Activated naive CD4-positive, alpha-beta T cell (primary cell): ENCODE measurements at places on chromosomes 4 and X.

GRCh38 chrX:70062961-70063550, 799 bp downstream of the OTUD6A start:
- no peak for DNase-seq

- DNase-seq, result no peak
Observed at GRCh38 chr4:22987870-22988269, 295.1 kb downstream of the GBA3 start.

GRCh38 chr4:82124365-82124764, 249.4 kb downstream of the HNRNPD start:
- DNase-seq, result no peak

DNA sequence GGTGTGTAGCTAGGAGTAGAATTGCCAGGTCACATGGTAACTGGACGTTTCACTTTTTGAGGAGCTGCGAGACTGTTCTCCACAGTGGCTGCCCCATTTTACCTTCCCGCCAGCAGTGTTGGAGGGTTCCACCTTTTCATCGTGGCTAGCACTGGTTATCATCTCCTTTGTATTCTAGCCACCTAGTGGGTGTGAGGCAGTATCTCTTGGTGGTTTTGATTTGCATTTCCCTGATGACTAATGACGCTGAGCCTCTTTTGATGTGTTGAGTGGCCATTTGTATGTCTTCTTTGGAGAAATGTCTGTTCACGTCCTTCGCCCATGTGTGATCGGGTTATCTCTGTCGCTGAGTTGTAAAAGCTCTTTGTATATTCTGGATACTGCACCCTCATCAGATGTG, 10.6 kb downstream of the ABCD1 start:
- DNase-seq, result no peak

- DNase-seq, result no peak
Observed at GRCh38 chrX:18047491-18047890, 173.2 kb downstream of the BEND2 start.

GRCh38 chr4:24570172-24570571, 14.2 kb downstream of the DHX15 start:
- no peak for DNase-seq

DNA sequence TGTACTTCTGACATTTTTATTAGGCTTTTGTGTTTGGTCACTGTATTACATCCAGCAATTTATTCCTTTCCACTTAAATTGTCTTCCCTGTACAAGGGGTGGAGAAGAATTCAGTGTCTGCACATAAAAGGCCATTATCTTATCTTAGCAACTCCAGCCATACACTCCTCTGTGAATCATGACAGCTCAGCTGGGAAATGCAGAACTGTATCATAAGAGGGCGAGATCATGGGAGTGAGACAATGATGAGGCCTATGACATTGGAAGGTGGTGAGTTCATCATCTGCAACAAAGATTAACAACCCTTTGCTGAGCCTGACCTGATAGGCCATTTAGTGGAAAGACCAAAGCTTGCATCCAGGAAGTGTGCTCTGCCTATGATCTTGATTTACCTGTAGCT, 33.3 kb downstream of the SLIT2 start:
- DNase-seq, result no peak

DNA sequence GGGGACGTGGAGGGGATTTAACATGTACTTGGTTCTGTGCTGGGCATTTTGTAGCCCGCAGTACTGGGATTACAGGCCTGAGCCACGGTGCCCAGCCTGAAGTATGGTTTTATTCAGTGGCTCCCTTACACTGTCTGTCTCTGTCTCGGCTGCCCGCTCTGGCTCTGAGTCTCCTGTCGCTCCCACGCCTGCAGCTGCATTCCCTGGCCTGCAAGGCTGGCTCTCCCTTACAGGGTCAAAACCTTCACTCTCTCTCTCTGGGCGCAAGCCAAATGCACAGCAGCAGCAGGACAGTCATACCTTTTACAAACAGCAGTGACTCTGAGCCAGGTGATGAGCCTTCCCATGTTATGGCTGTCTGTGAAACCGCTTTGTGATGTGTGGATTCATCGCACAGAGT, 72.1 kb downstream of the HTRA3 start:
- DNase-seq, result no peak
